ENCODE measurements at places on chromosomes 16 and 17.

GRCh38 chr16:84327926-84328505 lies 33.3 kb downstream of the WFDC1 start:
- no peak for DNase-seq

GRCh38 chr17:62653826-62654761 lies 26.6 kb downstream of the MRC2 start:
- DNase-seq = no peak

GRCh38 chr16:70433458-70434103 lies 5.3 kb downstream of the ST3GAL2 start:
- no peak for DNase-seq

DNA sequence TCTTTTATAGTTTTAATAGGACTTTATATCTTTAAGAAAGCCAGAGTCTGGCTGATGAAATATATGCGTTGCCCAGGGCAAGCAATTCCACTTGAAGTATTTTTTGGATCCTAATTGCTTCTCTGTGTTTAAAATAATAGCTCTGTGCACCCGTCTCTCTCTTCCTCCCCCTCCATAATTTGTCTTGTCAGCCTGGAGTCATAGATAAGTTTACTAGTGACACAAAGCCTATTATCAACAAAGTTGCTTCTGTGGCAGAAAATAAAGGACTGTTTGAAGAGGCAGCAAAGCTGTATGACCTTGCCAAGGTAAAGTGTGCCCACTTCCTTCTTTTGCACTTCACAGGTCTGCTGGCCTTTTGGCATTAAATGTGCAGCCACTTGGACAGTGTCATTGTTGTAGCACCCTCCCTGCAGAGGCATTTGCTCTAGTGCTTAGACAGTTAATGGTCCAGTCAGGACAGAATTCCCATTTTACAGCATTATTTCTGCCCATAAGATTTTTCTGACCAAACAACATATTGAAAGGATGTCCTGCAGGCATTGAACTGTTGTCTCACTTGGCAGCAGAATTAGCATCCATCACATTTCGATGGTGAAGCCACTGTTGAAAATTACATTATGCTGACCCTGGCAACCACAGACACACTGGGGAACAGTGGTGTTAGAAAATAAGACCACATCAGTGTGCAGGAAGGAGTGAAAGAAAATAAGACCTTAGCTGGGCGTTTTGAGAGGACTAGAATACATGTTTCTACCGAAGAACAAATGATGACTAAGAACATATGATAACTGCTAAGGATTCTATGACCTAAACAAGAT lies 28.4 kb upstream of the SLC12A3 start:
- DNase-seq = no peak

DNA sequence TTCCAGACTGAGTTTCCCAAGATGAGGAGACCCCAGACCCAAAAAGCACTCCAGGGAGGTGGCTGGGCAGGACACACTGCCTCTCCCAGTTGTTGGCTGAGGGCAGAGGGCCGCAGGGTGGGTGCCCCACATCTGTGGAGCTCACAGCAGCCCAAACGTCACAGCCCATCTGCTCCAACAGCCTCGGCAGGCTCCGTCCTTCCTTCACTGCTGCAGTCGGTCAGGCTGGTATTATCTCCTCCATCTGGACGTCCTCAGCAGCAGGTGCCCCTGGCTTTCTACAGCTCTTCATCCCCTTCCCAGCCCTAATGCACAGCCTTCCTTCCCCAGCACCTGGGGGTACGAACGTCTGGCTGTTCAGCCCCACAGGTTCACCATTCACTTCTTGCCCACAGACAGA lies 55.2 kb downstream of the PRMT7 start:
- DNase-seq = no peak

DNA sequence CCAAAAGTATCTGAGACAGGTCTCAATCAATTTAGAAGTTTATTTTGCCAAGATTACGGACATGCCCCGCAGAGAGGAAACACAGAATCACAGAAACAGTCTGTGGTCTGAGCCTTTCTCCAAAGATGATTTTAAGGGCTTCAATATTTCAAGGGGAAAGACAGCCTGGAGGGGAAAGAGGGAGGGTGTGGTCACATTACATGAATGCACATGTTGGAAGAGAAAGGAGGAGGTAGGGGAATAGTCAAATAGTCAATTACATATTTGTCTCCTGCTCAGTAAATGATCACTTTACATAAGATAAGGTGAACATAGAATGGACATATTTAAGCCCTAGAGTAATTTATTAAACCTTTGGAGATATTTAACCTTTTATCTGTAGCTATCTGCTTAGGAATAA lies 12.3 kb downstream of the UNC45B start:
- no peak for DNase-seq

- DNase-seq = no peak
Measured at GRCh38 chr16:30368792-30369090, 1.6 kb downstream of the TBC1D10B start.

DNA sequence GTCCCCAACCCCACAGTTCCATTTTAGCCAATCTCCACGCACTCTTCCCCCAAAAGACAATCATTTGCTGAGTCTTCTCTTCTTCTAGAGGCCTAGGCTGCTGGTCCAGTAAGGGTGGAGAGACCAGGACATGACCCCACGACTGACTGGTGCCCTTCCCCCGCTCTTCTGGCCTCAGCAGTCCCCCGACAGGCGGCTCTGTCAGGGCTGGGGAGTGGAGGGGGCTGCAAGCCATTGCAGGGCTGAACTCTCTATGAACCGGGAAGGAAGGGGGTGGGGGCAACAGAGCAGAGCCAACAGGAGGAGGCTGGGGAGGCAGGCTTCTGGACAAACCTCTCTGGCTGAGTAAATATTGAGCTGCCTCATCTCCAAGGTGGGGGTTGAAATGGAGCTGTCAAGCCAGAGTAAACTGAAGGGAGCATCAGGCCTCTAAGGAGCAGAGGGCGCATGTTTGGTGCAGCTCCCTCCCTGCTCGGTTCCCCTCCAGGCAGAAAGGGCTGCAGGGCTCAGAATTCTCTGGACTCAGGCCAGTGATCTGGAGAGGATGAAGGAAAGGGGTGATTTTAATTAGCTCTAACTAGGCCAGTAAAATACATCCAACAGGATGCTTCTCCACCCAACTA lies 8.7 kb downstream of the HOXB1 start:
- DNase-seq = peak; percentile 62

GRCh38 chr17:63185420-63185819 lies 219.4 kb downstream of the TANC2 start:
- no peak for DNase-seq

- no peak for DNase-seq
Measured at GRCh38 chr16:28482026-28482425, 9.8 kb downstream of the CLN3 start.

DNA sequence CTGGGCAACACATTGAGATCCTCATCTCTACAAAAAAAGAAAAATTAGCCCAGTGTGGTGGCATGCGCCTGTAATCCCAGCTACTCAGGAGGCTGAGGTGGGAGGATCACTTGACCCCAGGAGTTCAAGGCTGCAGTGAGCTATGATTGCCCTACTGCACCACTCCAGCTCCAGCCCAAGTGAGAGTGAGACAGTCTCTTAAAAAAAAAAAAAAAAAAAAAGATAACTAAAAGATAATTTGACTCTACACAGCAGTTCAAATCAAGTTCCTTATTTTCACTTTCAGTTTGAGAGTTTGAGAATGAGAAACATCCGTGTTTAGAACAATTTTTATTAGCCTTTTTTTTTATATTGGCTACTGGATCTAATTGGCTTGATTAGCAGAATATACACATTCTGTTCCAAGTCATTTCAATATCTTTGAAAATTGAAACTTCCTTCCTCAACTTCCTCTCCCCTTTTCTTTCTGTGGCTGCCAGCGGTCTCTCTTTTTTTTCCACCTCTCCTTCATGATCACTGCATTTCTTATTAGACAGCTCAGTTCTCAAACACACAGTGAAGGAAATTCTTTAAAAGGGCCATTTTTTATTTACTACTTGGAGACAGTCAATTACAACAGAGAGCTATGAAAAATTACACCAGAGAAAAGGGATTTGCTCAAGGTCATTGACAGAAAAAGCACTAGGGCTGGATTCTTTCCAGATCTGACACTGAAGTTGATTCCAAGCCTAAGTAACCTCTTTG lies 4.5 kb upstream of the ACSF2 start:
- DNase-seq = no peak

- no peak for DNase-seq
Measured at GRCh38 chr17:75516619-75517296, 430 bp downstream of the TSEN54 start.

DNA sequence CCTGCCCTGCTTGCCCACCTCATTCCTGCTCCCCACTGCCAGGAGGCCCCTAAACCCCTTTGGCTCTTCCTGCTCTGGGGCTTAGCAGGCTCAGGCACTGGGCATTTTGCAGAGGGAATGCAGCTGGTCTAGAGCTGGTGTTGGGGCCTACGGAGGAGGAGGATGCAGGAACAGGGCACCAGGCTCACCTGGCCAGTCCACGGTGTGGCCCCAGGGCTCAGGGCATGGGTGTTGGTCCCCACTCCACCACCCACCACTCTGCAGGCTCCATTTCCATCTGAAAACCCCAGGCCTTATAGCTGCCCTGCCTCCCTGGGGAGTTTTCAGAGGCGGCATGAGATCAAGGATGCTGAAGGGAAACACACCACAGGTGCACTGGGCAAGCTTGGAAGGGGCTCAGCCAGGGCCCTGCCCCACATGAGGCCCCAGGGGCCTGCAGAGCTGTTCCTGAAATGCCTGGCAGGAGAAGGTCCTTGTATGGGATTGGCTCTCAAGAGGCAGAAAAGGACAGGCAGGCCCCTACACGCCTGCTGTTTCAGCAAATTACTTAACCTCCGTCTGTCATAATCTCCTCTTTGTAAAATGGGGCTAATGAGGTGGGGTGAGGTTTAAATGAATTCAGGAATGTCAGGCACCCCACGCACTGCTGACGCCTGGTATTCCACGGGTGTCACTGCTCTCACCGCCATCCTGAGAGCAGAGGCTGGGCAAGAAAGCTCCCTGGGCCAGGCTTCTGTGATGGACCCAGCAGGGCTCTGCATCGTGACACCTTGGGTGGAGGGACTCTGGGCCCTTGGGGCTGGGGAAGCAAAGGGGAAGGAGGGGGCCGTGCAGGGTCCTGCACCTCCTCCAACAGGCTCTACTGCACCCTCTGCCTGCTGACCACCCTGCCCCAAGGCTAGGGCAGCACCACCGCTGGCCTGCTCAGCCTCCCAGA lies 9.3 kb downstream of the SLC47A2 start:
- peak; percentile 14 for DNase-seq

- no peak for DNase-seq
Measured at GRCh38 chr16:79950932-79951719, 350.6 kb upstream of the MAF start.

- no peak for DNase-seq
Measured at GRCh38 chr17:19750835-19751234, 2.7 kb upstream of the ALDH3A1 start.

DNA sequence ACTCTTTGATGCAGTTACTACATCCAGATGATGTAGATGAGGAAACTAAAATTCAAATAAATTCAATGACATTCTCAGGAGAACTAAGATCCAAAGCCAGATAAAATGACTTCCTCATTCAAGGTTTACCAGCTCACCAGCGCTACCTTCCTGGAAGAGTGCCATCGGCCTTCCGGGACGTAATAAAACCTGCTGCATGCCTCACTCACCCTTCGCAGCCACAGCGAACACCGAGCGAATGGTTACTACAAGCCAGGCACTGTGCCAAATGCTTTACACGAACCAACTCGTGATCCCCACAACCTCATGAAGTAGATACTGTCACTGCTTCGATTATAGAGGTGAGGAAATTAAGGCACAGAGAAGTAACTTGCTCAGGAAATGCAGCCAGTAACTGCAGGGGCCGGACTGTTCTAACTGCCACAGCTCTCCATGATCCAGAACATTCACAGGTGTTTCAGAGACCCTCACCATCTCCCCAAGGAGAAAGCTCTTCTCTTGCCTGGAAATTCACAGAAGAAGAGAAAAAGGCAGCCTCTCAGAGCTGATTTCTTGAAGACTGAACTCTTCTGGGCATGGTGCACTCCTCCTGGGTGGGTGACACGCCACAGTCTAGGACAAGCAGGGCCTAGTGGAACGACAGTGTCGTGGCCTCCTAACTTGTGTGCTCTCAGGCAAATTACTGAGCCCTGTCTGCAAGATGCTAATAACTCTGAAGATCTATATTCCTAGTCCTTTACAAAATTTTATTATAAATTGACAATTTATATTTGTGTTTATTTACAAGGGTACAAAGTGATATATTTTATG lies 46.8 kb downstream of the HIC1 start:
- peak; percentile 77 for DNase-seq

DNA sequence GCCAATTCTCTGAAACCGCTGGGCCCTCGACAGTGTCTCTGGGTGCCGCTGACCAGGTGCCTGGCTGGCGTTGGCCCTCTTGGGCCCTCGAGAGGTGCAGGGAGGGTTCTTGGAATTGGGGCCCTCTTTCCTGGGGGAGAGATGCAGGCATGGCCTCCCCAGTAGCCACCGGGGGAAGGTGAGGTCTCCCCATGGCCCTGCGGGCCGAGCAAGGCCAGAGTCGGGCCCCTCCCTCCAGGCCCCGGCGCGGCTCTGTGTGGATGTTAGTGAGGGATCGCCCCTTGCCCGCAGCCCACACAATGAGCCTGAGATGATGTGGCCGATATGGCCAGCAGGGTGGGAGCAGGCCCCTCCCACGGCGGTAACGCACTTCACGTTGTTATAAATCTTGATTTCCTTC lies 23.1 kb upstream of the C1QTNF8 start:
- DNase-seq = no peak

DNA sequence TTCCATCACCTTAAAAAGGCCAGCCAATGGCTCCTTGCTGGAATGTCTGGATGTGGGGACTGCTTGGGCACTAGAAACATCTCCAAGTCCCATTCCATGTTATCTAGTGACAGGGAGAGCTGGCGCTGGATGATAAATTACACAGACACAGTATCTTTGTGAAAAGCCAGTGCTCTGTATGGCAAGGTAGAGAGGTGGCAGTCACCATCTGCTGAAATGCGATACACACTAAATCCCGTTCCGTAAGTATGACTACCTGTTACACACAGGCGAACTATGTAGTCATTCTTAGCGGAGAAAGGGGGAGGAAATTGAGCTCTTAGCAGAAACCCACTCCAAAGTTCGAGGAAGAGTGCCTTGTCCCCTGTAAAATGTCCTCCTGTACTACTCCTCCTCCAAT lies 81.0 kb upstream of the MYOCD start:
- DNase-seq = no peak

- DNase-seq = no peak
Measured at GRCh38 chr16:89316701-89317100, 99.2 kb downstream of the ZNF778 start.

GRCh38 chr17:68886401-68886800 lies 68.8 kb downstream of the ABCA8 start:
- no peak for DNase-seq

DNA sequence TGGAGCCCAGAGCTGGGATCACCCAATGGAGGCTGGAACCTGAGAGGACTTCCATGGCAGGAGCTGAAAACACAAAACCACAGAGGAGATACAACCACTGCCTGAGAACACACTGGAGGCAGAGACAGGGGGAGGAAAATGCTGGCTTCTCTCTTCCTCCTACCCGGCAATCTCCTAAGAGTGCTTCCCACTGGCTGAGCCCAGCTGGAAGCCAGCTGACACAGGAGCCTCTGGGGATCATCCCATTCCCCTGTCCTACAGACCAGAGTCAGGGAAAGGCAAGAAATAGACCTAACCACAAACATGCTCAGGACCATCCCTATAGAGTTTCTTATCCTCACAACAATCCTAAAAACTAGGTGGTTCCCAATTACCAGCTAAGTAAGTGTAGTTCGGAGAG lies 112.4 kb upstream of the CDH5 start:
- no peak for DNase-seq

- DNase-seq = no peak
Measured at GRCh38 chr17:76428511-76428910, 24.4 kb downstream of the UBE2O start.
